Inflammatory macrophage (primary cell): ENCODE measurements at places on chromosomes 1 and 21.

GRCh38 chr1:110267260-110267659, 57.1 kb downstream of the KCNC4 start:
- DNase-seq, result no peak

- no peak for DNase-seq
Observed at GRCh38 chr1:216847397-216848036, 124.3 kb upstream of the ESRRG start.

- peak; percentile 94 for DNase-seq
Observed at GRCh38 chr1:151992303-151993083, 1.2 kb downstream of the S100A10 start.

DNA sequence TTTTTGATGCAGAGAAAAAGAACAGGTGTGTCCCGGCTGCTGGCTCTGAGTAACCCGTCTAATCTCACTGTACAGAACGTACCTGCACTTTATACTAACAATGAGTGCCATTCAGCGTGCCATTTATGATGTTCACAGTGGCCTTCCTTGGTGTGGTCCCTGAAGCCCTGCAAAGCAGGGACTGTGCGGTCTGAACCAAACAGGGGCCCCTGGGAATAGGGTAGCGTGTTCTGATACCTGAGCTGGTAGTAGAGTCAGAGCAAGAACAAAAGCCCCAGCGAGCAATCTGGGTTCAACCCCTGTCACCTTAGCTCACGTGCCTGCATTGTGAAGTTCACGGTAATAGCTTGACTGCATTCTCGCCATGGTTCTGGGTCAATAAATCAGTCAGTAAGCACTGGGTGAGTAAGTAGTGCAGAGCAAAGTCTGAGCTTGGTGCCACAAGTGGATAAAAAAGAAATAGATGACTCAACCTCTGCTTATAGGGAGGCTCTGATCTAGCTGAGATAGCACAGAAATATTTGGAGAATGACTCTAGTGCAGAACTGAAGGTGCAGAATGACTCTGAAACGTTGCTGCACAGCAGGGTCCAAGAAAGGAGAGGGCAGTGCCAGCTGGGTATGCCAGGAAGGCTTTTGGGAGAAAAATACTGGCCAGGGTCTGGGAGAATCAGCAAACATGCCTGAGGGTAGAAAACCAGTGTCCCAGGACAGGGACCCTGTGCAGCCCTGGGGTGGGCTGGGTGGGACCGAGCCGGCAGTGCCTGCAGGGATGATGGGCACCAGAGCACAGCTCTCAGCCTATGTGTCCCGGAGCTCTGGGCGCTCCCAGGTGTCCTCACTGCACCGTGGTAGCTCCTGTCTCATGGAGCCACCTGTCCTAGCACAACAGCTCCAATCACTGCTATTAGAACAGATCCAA, 125.9 kb downstream of the RHOU start:
- no peak for DNase-seq

- no peak for DNase-seq
Observed at GRCh38 chr1:10753299-10753698, 43.1 kb downstream of the CASZ1 start.

GRCh38 chr1:31488528-31488927, 75.5 kb downstream of the SERINC2 start:
- no peak for DNase-seq

- peak; percentile 17 for DNase-seq
Observed at GRCh38 chr1:247173431-247173830, 1.6 kb upstream of the ZNF124 start.

DNA sequence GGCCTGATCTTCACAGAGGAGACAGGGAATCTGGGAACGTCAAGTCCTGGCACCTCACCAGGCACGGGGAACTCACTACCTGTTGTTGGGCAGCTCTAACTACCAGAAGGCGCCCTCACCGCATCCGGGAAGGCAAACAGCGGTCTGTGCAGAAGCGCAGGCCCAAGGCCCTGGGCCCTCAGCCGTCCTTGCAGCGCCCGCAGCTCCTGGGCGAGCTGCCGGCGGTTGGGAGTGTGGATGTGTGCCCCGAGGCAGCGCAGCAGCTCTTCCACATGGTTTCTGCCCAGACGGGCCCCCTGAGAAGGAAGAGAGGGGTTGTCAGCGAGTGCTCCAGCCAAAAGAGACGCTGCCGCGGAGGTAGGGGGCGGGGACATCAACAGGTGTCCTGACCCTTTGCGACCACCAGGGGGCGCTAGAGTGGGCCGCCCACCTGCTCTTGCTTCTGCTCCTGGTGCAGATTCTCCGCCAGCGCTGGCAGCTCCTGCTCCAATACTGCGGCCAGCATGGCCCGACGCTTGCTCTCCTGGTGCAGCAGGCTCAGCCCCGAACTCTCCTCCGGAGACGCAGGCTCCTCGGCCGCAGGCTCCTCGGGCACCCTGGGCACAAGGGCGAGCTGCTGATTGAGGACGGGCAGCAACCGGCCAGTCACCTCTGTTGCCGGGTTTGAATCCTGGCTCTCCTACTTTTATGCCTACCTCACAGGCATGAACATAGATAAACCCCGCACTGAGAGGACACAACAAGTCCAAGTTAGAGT, 9.3 kb downstream of the MAP3K6 start:
- peak; percentile 61 for DNase-seq

DNA sequence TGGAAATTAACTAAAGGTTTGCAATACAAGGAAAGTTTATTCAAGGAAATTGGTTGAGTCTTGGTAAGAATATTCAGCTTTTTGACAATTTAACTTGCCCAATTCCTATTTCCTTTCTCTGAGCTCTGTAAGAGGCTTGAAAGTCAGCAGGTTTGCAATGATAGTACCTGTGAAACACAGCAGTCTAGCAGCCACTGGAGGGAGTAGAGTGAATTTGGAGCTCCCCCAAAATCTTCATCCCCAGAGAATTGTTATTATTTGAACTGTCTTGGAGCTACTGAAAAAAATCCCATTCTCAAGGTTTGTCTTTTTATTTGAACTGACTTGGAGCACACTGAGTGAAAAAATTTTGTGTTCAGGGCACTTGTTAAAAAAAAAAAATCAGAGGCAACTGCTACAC, 654.2 kb upstream of the PKN2 start:
- no peak for DNase-seq

DNA sequence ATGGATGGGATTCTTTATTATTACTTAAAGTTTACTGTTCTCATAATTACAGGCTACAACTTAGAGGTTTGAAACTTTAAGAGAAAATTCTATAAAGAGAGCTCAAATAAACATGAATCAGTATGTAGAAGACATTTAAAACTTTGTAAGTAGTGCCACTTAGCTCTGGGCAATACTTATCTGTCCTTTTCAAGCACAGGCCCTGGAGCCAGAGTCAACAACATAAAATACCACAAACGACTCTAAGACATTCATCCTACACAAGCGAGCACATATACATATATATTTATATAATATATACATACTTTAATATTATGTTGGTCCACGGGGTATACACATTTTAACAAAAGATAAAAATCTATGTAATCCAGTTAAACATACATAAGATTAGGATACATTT, 24.1 kb upstream of the TTC39A start:
- no peak for DNase-seq

GRCh38 chr21:28239340-28239739, 753.3 kb downstream of the LTN1 start:
- no peak for DNase-seq

GRCh38 chr1:233412812-233413211, 85.3 kb downstream of the MAP3K21 start:
- no peak for DNase-seq

DNA sequence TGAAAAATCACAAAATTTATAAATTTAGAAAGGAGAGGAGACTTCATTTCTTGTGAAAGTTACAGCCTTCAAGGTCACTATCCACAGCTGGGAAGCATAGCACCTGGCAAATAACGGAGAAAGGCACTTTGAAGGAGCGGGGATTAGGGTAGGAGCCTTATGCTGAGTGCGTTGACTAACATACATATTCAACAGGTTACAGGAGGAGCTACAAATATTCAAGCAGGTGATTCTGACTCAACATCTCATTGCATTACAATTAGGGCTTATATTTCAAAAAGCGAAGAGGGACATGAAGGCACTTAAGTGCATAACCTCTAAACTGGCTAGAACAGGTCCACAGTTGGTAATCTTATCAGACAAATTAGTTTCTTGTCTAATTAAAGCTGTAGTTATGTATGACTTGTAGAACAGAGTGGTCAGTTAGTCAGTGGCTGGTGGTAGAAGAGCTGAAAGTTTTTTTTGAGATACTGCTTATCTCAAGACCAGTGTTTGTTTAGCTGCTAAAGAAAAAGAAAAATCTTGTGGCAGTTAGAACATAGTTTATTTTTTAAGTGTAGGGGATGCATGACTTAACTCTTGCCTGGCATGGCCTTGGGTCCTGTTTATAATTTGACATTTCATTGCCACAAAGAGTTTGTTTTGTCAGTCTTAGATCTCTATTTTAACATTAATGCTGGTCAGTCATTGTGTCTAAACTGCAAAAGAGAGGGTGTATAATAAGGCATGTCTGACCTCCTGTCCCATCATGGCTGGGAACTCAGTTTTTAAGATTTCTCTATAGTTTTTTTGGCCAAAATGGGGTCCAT, 311.5 kb downstream of the DUSP10 start:
- DNase-seq, result no peak
